Stimulated activated CD4-positive, alpha-beta T cell treated with anti-CD3 and anti-CD28 coated beads, Interleukin-2, amount 100 ng/mL, for 24 hours (primary cell): ENCODE measurements at places on chromosomes 5 and 9.

DNA sequence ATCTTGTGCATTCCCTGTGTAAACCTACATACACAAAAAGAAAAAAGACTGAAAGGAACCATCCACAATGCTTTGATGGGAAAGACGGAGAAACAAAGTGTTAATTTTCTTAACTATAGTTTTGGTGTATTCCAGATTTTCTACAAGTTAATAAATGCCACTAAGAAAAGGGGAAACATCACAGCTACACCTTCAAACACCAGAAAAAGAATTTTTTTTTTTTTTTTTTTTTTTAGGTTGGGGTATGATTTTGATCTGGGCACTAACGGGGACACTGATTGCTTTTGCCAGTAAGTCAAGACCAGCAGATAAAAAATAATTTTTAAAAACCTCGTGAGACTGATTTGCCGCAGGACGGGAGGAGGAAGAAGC lies 334 bp upstream of the THG1L start:
- no peak for DNase-seq

GRCh38 chr9:87793292-87793691 lies 67.4 kb downstream of the CTSL start:
- no peak for DNase-seq

- DNase-seq: no peak
Observed at GRCh38 chr9:110880189-110880588, 158.1 kb downstream of the LPAR1 start.

GRCh38 chr5:138844812-138845513 lies 30.2 kb downstream of the LRRTM2 start:
- no peak for DNase-seq

GRCh38 chr5:1163879-1164278 lies 37.5 kb upstream of the SLC6A19 start:
- no peak for DNase-seq

DNA sequence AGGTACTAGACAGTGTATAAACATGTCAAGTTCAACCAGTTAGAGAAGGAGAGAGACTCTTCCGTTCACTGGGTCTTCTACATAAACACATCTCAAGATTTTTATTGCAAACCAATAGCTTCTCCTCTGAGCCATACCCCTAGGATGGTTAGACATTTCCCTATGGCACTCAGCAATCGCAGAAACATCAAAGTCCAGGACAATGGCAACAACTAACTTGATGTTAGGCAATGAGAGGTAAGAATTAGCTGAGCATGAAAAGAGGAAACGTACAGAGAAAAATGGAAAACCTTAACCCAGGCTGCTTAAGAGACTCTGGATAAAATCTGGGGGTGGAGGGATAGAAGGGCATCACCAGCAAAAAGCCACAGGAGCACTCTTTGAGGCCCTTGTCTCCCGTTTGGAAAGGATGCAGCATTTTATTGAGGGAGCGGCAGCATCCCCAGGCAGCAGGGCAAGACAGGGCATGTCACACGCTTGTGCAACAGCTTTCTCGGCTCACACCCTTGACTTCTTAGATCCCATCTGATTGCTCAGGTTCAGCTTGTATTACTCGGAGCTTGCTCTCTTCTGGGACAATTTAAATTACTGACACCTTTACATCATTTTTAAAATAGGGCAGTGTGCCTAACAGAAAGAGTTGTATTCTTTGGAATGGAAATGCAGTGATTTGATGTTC lies 8.6 kb upstream of the PSAT1 start:
- DNase-seq: no peak

DNA sequence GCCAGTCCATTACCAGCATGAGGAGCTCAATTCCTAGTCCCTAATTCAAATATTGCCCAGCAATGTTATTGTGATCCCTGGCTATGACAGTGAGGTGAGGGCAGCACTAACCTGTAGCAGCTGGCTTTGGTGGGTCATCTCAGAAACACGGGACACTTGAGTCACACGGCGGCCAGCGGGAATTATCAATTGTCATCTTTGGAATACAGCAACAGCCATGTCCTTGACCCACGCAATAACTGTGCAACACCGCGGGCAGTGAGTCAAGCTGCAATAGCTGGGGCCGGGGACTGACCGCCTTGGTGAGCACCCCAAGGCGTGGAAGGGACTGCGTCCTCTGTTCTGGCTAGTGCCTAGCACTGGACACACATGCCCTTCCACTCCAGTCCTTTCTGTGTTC lies 62.5 kb upstream of the ALDH1B1 start:
- no peak for DNase-seq

DNA sequence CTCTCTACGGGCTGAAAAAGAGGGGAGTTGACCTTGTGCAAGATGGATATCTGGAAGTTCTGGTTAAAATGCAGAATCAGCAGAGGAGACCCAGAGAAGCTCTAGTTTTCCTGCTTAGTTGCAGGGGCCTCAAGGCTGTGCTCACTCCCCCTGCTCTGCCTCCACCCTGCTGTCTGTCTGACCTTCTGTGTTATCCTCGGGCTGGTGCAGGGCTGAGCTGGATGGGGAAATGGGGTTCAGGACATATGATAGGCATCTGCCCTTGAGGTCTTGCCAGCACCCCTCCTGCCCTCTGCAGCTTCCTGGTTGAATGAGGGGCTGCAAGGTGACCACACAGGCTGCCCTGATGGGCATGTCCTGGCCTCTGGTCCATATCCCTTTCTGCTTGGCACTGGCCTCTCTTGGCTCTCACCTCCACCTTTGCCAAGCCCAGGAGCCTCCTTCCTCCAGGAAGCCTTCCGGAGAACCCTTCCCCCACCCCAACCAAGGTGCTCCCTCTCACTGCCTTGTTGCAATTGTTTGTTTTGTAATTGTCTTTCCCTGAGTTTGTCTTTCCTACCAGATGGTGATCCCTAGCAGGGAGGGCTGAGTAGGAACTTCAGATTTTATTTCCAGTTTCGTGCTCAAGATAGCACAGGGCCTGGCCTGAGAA lies 1.3 kb downstream of the TMEM268 start:
- peak; percentile 26 for DNase-seq
